ENCODE measurements at places on chromosomes 4 and X. TPM values are rescaled to one million over a fixed set of nuclear protein-coding genes. Genes with fewer than 3 reads are reported as not detected.

Gene CXCL6
- total RNA-seq: 0.51 TPM

Gene CLCN4
- total RNA-seq: 36.5 TPM

Gene ODAM
- not detected for total RNA-seq

Gene NLGN3
- total RNA-seq: 3.7 TPM

Gene STARD8
- total RNA-seq: 16.1 TPM

Gene SYN1
- 0.41 TPM for total RNA-seq

Gene VAMP7
- total RNA-seq: 31.3 TPM

Gene CD38
- total RNA-seq: 4.4 TPM

Gene TAF7L
- 0.82 TPM for total RNA-seq

Gene CENPVL1
- total RNA-seq: not detected

All from tongue (tissue), 3 donors.